ENCODE measurements at places on chromosomes 7 and 10. TPM values are rescaled to one million over a fixed set of nuclear protein-coding genes. Genes with fewer than 3 reads are reported as not detected.

Gene OR13A1
- 0.63 TPM for total RNA-seq

Gene ATP6V0A4
- total RNA-seq, result 0.94 TPM

Gene NEUROD6
- total RNA-seq, result 439 TPM

Gene PNLIPRP3
- not detected for total RNA-seq

Gene TWIST1
- total RNA-seq, result not detected

Gene TYW1B
- total RNA-seq, result 5.3 TPM

Gene HTR5A
- 0.94 TPM for total RNA-seq

Gene KRIT1
- total RNA-seq, result 130 TPM

Gene GATA3
- total RNA-seq, result not detected

Measured in parietal lobe (tissue), 2 donors.